Fibroblast of the aortic adventitia (primary cell): ENCODE measurements at places on chromosomes 5 and 9. TPM values are rescaled to one million over a fixed set of nuclear protein-coding genes. Genes with fewer than 3 reads are reported as not detected.
A peak's percentile ranks its signal among the peaks of the same experiment; 100 is the strongest.

The PFN3 gene
- not detected in 2 replicates for total RNA-seq

The ACER2 gene
- 1.3 and 2.4 TPM in 2 replicates for total RNA-seq

The MARCOL gene
- total RNA-seq, result not detected in 2 replicates

The SLC35A4 gene
- total RNA-seq, result 17.0 and 28.0 TPM in 2 replicates

The RORB gene
- 1.8 and 22.0 TPM in 2 replicates for total RNA-seq

The IZUMO3 gene
- total RNA-seq, result not detected in 2 replicates

- peak; percentile 49 for DNase-seq
Measured at GRCh38 chr9:13719446-13719845, 440.0 kb upstream of the MPDZ start.

- peak; percentile 25 for DNase-seq
Measured at GRCh38 chr9:114031948-114032840, 45.9 kb downstream of the AMBP start.

DNA sequence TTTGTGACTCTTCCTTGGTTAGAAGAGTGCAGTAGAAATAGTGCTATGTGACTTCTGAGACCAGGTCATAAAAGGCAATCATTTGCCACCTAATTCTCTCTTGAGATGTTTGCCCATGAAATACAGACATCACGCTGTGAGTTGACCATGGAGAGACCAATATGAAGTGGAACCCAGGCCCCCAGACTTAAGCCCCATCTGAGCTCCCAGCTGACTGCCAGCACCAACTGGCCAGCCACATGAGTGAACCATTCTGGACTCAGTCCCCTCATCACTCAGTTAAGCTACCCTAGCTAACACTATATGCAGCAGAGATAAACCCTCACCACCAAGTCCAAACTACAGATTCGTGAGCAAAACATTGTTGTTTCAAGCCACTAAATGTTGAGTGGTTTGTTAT is 60.7 kb upstream of the NIPBL start:
- no peak for DNase-seq

GRCh38 chr5:88159591-88159990 is 109.1 kb downstream of the TMEM161B start:
- no peak for DNase-seq

- DNase-seq, result no peak
Measured at GRCh38 chr9:127505396-127506116, 54.2 kb downstream of the LRSAM1 start.

- no peak for DNase-seq
Measured at GRCh38 chr9:79701651-79702050, 129.9 kb downstream of the TLE4 start.

DNA sequence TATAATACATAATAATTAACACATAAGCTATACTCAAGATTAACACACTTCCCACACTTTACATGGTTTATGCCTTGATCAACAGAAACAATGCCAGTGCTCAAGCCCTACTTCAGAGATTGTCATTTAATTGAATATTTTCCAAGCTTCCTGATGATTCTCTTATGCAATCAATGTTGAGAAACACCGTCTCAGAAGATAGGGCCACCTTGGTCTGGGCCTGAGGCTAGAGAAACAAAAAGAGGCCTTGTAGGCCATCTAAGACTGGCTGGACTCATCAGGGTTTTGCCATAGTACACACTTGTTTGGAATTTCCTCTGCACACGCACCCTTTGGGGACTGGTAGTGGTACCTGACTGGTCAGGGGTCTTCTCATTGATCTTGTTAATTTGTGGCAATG is 16.3 kb downstream of the C9orf152 start:
- no peak for DNase-seq

GRCh38 chr9:131707733-131708157 is 32.1 kb downstream of the RAPGEF1 start:
- DNase-seq, result peak; percentile 85

- peak; percentile 31 for DNase-seq
Measured at GRCh38 chr5:81151546-81151945, 81.6 kb upstream of the CKMT2 start.
